ENCODE measurements at places on chromosomes 7 and 10. TPM values are rescaled to one million over a fixed set of nuclear protein-coding genes. Genes with fewer than 3 reads are reported as not detected.

Gene EPDR1
- total RNA-seq = 220 TPM

Gene ST8SIA6
- 2.9 TPM for total RNA-seq

Gene SFTPA1
- not detected for total RNA-seq

Gene TBC1D12
- 18.4 TPM for total RNA-seq

Gene DOCK1
- 78.8 TPM for total RNA-seq

Gene SPDYE18
- not detected for total RNA-seq

Gene TRPV6
- 0.82 TPM for total RNA-seq

Gene LRIT1
- total RNA-seq = not detected

Gene OIT3
- total RNA-seq = 7.2 TPM

Gene TAS2R3
- 5.0 TPM for total RNA-seq

Gene OR2A42
- total RNA-seq = not detected

Gene SH2B2
- 15.9 TPM for total RNA-seq

Gene RUFY2
- total RNA-seq = 26.1 TPM

Gene WNT8B
- total RNA-seq = not detected

DNA sequence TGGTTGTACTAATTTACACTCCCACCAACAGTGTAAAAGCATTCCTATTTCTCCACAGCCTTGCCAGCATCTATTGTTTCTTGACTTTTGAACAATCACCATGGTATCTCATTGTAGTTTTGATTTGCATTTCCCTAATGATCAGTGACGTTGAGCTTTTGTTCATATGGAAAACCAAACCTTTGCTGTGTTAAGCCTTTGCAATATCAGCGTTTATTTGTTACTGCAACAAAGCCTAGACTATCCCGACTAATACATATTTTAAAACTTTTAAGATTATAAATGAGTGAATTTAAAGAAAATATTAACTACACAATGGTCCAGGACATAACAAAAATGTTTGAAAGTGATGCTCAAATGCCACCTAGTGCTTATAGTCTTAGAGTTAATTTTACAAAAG, 26.6 kb downstream of the TRIL start:
- DNase-seq = no peak

DNA sequence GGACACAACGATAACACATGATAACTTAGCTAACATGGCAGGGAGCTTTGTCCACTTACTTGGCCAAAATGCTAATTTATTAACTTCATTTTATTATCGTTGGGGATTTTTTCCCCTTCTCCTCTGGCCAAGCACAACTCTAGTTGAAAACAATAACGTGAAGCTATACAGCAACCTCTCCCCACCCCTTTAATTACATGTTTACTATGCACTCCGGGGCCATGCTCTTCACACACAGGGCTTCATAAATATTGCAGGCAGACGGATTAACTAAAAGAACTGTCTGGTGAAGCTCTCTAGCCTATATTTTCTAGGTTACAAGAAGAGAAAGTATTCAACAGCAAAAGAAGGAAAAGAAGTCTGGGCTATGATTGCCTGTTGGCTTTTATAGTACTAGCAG, 51.7 kb downstream of the XRCC2 start:
- no peak for DNase-seq

- no peak for DNase-seq
These were observed 7.2 kb upstream of the PYROXD2 start for GRCh38 chr10:98422182-98422581.

GRCh38 chr10:20633714-20634113, 263.4 kb downstream of the NEBL start:
- no peak for DNase-seq

- DNase-seq = no peak
These were observed 689.5 kb downstream of the DNAJB9 start for GRCh38 chr7:109259151-109259550.

- no peak for DNase-seq
These were observed 171.2 kb downstream of the PTPRN2 start for GRCh38 chr7:158416283-158416933.

DNA sequence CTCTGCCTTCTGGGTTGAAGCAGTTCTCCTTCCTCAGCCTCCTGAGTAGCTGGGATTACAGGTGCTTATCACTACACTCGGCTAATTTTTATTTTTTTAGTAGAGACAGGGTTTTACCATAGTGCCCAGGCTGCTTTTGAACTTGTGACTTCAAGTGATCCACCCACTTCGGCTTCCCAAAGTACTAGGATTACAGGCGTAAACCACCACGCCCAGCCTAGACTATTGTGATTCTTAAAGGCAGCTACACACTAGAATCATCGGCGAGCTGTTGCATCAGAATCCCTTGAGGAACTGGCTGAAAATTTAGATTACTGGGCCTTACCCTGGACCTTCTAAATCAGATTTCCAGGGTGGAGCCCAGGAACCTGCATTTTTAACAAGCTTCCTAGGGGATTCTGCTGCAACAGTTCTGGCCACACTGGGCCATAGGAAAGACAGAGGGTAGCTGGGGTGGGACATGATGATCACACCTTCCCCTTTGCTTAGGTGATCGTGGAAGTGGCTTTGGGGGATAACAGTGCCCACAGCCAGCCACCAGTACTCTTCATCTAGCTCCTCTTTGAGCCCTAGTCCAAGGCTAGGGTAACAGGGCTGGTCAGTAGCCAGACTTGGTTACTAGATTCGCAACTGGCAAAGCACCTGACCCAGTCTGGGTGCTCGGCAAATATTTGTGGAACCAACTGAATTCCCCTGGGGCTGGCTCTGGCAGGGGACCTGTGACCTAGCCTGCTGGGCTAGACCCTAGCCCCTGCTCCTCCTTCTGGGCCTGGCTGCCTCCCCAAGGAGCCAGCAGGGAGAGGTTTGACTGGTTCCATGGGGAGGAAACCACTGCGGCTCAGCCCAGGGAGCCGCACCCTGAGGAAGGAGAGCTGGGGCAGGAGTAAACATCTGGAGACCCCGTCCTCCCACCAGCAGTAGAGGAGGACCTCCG, 67.1 kb upstream of the DUSP5 start:
- DNase-seq = no peak

GRCh38 chr10:27995311-27995710, 3.6 kb downstream of the ODAD2 start:
- no peak for DNase-seq

DNA sequence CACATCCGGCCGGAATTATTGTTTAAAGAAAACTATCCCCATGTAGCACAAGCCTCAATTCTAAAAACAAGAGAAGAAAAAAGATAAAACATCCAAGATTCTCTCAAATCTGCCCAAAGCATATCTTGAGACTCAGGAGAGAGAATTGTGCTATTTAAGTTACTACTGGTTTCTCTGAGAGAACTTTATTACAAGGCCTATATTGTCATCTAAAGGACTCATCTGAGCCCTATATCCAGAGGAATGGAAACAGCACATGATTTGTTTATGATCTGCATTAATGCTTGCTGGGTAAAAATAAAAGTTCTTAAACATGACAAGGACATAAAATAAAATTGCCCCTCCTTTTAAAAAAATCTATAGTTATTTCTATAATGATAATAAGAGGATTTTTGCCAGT, 25.0 kb downstream of the LRRN3 start:
- DNase-seq = no peak

DNA sequence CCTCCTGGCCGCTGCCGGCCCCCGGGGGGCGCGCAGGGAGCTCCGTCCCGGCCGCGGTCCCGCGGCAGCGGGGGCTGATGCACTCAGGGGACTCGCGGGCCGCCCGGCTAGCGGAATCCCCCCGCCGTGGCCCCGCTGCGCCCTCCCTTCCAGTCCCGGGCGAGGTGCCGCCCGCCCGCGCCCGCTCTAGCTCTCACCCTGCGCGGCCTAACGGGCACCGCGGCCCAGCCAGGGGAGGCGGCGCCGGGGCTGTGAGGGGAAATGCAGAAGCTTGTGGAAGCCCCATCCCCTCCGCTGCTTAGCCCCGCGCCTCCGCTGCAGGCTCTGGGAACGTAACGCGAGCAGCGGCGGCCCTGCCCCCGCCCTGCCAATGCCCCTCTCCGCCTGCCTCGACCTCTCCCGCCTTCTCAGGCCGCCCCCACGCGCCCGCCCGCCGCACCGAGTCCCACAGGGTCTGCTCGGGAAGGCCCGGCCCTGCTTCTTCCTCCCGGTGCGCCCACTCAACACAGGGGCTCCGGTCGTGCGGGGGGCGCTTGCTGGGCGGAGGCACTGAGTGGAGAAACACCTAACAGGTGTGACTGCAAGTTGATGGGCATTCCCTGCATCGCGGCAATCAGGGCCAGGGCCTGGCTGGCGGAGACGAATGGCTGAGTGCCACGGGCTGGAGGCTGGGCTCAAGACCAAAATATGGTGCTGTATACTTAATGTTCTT, 384 bp upstream of the TMEM229A start:
- peak; percentile 73 for DNase-seq

GRCh38 chr10:122138831-122139625, 132.1 kb upstream of the BTBD16 start:
- DNase-seq = peak; percentile 19

GRCh38 chr7:92557808-92558362, 29.3 kb downstream of the RBM48 start:
- peak; percentile 6 for DNase-seq

DNA sequence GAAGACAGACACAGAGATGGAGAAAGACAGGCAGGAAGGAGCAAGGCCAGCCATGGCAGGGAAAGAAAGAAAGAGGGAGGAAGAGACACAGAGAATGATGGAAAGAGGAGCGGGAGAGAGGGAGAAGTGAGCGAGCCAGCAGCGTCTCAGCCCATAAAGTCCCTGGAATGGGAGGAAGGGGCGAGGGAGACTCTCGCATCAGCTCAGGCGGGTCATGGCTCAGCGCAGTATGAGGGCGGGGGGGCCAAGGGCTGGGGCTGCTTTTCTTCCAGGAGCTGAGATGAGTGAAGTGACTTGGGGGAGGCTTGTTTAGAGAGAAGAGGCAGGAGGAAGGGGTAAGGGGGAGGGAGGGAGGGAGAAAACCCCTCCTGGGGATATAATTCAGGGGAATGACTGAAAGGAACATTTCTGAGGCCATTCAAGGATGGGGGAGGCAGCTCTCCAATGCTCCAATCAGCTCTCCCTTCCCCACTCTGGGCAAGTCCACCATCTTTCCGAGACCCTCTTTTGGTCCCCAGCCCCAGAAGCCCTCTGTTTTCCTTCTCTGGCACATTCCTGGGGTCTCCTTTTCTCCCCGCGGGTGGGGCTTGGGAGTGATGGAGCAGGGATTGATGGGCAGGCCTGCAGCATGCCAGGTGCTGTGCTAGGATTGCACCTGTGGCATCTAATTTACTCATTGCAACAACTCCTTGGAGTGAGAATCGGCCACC, 87.9 kb downstream of the HIF1AN start:
- DNase-seq = no peak

- DNase-seq = no peak
These were observed 223.7 kb downstream of the BUB3 start for GRCh38 chr10:123377883-123378282.

- DNase-seq = no peak
These were observed 12.9 kb downstream of the PDZD8 start for GRCh38 chr10:117362313-117362712.

GRCh38 chr10:73625004-73625883, 16.0 kb downstream of the MYOZ1 start:
- DNase-seq = peak; percentile 64

DNA sequence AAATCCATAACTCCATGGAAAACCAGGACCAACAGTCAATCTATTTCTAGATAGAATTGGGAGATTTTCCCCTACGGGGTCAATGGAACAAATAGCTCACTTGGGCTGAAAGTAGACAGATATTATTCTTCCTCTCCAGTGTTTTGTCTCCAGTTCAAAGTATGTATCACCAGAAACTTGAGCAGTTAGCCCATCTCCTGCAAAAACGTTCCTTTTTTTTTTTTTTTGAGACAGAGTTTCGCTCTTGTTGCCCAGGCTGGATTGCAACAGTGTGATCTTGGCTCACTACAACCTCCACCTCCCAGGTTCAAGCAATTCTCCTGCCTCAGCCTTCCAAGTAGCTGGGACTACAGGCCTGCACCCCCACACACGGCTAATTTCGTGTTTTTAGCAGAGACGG, 390.0 kb upstream of the AUTS2 start:
- DNase-seq = no peak

- no peak for DNase-seq
These were observed at the start of gene SLC26A4 for GRCh38 chr7:107660381-107661080. TSS of gene SLC26A4 (plus strand) at chr7:107660828. CDS start at chr7:107661642, 814 bp downstream.

DNA sequence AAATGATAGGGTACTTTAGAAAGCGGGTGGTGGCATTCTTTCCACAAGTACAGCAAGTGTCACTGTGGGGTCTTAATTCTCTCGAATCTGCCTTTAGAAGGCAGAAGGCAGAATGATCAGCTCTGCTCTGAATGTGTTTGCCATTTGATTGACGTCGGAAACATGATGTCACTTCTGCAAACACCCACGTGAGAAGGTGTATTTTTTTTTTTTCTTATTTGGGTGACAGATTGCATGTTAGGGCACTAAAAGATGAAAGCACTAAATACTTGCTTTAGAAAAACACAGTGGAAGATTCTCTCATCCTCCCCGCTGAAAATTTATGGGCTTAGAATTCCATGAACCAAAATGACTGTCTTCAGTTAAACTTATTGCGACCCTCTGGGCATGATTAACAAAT, 150.2 kb downstream of the TCF7L2 start:
- DNase-seq = no peak

DNA sequence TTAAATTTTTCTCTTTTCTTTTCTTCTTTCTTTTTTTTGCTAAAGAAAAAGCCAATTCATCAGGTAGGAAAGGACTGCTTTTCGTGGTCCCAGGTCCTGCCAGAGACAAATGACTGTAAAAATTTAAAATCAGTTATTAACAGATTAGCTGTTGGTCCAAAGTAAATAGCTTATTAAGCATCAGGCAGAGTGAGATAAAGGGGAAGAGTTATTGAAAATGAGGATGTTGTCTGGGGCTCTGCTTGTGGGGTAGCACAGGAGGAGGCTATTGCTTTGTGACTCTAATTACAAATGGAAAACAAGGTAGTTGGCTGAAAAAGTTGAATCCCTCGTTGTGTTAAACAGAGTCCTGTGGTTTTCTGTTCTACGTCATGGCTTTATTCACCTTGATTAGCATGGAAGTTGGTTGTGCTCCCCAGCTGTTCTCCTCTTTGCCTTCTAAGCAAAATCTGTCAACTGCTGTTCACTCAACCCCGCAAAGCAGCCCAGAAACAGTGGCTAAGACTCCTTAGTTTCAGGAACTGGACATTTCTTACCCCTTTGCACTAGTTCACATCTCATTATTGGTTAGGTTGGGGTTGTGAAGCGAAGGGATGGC, 128.9 kb downstream of the SNX10 start:
- DNase-seq = no peak

DNA sequence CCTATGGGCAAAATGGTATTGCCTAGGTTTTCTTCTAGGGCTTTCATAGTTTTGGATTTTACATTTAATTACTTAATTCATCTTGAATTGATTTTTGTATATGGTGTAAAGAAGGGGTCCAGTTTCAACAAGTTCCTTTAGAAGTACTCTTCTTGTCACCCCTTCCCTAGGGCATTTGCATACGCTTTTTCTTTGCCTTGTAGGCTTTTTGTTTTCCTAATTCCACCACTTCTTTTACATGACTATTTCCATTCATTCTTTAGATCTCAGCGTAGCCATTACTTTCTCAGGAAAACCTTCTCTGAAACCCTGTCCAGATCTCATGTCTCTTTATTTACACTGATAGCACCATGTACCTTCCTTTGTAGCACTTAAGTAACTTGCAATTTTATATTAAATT, 648.6 kb downstream of the XPNPEP1 start:
- DNase-seq = no peak

- DNase-seq = no peak
These were observed 53.2 kb upstream of the TFEC start for GRCh38 chr7:116083796-116084195.

- no peak for DNase-seq
These were observed 462.9 kb upstream of the ZMIZ1 start for GRCh38 chr10:78605800-78606350.

Measured in tongue (tissue), 3 donors.